ENCODE measurements at places on chromosomes 6 and 20.

DNA sequence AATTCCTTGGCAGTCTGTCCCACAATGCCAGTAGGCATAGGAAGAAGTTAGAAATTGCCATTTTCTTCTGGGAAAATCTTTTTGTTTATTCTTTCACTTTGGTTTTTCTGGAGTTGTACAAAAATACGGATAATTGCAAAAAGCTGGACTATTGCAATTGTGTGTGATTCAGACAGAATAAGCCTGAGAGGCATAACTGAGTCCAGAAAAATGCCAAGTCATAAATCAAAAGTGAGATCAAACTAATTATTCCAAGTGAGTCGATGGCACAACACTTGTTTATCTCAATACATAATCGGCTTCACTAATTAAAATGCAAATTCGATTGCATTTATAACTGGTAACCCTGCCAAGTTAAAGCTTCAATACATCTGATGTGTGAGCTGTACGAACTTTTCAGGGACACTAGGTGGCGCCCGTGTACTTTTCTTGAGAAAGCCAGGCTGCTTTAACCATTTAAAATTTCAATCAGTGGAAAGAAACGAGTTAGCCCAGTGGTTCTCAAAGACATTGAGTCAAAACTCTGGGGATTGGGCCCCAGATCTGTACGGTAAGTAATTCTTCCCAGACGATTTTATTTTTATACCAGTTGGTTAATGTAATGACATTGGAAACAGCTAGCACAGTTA, 102.6 kb downstream of the LAMP5 start:
- DNase-seq, result peak; percentile 35

- DNase-seq, result no peak
These were observed 730.5 kb upstream of the MAP3K7 start for GRCh38 chr6:91317247-91317835.

DNA sequence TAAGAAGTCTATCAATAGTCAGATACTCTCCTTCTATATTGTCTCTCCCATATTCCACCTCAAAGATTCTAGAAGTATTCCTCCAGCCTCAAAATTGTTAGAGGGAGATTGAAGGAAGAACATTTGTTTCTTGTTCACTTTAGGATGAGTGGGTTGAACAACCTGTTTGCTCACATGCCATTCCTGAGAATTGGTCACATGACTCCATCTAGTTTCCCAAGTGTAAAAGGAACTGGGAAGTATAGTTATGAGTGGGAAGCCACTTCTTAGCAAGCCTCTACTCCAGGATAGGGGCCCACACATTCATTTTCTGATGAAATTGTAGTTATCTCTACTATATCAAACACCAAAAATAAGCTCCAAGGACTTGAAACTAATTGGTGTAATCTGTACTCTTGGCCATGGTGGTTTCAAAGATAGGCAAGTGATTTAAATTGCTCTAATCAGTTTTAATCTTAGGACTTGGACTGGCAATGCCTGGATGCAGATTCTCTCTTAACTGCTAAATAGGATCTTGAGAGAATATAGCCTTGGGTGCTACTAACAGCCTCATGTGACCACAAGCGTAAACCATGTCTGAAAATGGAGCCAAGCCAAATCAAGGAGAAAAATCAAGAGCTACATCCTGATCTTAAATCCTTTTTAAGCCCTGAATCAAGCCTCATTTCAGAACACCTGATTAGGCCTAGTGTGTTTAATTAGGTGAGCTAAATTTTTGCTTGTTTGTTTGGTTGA, 758.7 kb upstream of the MAN1A1 start:
- no peak for DNase-seq

DNA sequence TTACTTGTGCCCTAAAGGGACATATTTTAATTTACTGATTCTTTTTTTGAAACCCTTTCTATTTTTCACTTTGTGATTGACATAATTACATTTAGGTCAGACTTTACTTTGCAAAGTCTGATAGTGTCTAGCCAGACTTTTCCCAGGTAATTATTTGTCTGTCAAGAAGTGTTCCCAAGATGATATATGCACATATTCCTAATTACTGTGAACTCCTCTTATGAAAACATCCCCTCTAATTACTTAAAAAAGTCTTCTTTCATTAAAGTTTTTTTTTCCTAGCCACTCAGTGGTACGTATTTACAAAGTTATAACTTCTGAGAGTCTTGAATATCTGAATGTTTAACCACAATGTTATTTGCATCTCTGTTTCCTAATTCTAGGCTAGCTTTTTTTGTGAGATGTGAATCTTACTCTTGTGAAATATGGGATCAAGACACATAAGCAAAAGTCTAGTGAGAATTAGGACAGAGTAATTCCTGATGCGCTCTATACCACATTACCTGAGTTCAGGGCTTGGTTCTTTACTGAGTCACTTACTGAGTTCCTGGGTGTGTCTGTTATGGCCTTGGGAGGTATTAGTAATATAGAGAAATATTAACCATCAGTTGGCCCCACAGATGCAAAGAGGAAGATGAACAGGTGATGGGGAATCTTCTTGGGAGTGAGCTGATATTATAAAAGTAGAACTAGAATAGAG, 27.9 kb downstream of the FAM83B start:
- DNase-seq, result no peak

DNA sequence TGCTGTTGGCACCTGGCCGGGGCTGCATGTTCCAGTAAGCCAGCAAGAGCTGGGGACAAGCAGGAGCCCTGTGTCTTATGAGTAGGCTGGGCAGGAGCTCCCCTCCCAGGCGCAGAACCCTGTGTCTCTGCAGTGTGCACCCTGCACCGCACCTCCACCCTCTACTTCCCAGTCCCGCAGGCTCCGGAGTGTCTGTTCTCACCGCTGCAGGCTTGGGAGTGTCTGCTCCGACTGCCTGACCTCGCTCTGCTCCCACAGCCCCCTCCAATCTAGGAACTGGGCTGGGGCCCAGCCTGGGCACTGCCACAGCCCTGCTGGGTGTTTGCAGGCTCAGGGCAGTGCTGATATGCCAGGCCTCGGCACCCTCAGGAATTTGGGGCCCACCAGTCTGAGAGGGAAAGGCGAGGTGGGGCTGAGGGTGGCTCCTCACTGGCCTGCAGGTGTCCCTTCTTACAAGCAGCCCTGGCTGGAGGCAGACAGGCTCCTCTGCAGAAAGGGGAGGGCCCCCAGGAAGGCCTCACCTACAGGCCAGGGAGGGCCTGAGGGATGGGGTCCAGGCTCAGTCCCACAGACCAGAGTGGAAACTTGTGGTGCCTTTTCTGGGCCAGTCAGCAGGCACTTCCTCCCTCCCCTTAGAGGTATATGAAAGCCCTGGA, 871.6 kb upstream of the GJE1 start:
- DNase-seq, result no peak

- no peak for DNase-seq
These were observed 4.8 kb downstream of the BMP7 start for GRCh38 chr20:57261457-57262251.

GRCh38 chr20:5691918-5692618, 58.1 kb upstream of the SHLD1 start:
- DNase-seq, result no peak

DNA sequence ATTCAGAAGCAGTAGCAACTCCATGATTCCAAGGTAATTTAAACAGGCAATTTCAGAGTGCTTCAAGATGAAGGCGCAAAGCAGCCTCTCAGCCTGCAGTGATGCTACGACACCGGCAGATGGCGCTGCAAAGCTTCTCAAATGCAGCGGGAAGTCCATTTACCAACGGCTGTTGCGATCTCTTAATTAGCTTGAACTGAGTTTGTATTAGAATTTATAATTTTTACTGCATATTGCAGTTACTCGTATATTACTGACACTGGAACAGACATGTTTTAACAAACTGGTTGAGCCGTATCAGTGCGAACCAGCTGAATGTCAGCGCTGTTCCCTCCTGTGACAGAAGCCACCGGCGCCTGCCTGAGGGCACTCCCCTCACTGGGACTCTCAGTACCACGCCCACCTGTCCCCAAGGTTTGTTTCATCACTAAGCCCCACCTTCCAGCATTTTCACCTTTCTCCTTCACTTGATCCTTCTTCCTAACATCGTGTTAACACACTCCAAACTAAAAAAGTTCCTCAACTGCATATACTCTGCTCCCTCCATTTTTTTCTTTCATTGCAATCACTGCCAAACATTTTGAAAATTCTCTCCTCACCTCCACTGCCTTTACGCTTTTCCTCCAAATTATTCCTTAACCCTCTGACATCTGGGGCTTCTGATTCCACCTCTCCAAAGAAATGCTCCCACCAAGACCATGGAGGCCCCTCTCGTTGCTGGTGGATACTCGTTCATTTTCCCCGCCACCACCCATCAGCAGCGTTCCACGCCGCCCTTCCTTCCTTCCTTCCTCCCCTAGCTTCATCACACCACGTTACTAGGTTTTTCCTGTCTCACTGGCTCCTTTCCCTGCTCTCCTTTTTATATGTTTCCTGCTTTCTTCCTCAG, 14.5 kb downstream of the GNL1 start:
- peak; percentile 77 for DNase-seq

GRCh38 chr6:108561742-108562502, 1.2 kb downstream of the FOXO3 start:
- no peak for DNase-seq

- DNase-seq, result no peak
These were observed 73.6 kb downstream of the RALGAPA2 start for GRCh38 chr20:20638878-20639277.

GRCh38 chr6:162488444-162488843, 239.1 kb downstream of the PRKN start:
- DNase-seq, result no peak

DNA sequence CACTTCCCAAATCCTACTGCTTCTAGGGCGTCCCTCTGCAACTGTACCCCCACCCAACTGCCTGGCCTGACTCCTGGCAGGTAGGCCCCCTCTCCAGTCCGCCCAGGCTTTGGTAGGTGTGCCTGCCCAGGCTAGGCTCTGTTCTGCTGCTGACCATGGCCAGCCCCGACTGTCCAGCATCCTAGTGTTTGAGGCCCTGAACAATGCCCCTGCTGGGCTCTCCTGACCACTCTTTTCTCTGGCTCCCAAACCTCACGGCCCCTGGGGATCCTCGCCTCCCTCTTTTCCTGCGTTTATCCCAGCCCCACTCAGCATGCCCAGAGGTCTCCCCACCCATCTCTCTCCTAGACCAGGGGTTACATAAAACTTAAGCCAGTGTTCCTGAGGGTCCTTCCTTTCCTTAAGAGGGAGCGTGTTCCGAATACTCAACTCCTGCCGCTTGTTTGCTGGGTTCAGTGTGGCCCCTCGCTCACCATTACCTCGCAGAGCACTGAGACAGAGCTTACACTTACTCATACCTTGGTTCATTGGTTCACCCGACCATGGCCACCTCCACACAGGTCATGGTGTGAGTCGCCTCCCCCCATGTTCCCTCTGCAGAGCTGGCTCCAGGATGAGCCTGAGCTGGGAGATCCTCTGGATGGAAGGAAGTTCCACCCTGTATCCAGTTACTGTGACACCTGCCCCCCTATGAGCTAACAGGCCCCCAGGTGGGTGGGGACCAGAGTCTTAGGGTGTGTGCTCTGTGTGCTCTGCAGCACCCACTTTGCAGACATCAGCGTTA, 21.0 kb upstream of the MYT1 start:
- no peak for DNase-seq

Data from stimulated activated CD4-positive, alpha-beta T cell treated with anti-CD3 and anti-CD28 coated beads, Interleukin-1b, Interleukin-23, amount 100 ng/mL, for 48 hours (primary cell).